Stimulated activated CD4-positive, alpha-beta T cell treated with anti-CD3 and anti-CD28 coated beads, Interleukin-1b, Interleukin-23, amount 100 ng/mL, for 1 hour (primary cell): ENCODE measurements at places on chromosomes 16 and 17.

DNA sequence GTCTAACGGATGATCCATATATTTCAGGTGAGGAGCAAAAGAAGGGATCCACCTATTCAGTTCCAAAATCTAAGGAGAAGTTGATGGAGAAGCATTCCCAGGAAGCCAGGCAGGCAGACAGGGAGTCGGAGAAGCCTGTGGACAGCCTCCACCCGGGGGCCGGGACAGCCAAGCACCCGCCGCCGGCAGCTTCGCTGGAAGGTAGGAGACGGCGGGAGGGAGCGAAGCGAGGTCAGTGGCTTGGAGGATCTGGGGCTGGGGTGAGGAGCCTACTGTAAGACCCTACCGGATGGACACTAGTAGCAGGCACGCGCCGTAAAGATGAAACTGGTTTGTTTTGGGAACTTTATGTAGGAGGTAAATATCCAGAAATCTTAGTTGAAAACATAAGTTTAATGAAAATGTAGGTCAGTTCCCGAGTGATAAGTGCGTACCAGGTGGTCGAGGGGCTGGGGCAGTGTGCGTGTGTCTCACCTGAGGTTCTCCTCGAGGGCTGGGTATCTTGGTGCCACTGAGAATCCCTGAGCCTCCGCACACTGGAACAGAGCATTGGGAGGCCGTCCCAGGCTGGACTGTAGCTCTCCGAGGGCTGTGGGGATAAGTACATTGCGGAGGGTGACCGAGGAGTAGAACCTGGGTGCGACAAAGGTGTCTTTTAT lies 714 bp downstream of the SPATA33 start:
- no peak for DNase-seq

- no peak for DNase-seq
Measured at GRCh38 chr16:84675884-84676283, 23.9 kb upstream of the USP10 start.

GRCh38 chr16:47196457-47196856 lies 52.7 kb upstream of the NETO2 start:
- DNase-seq, result no peak

DNA sequence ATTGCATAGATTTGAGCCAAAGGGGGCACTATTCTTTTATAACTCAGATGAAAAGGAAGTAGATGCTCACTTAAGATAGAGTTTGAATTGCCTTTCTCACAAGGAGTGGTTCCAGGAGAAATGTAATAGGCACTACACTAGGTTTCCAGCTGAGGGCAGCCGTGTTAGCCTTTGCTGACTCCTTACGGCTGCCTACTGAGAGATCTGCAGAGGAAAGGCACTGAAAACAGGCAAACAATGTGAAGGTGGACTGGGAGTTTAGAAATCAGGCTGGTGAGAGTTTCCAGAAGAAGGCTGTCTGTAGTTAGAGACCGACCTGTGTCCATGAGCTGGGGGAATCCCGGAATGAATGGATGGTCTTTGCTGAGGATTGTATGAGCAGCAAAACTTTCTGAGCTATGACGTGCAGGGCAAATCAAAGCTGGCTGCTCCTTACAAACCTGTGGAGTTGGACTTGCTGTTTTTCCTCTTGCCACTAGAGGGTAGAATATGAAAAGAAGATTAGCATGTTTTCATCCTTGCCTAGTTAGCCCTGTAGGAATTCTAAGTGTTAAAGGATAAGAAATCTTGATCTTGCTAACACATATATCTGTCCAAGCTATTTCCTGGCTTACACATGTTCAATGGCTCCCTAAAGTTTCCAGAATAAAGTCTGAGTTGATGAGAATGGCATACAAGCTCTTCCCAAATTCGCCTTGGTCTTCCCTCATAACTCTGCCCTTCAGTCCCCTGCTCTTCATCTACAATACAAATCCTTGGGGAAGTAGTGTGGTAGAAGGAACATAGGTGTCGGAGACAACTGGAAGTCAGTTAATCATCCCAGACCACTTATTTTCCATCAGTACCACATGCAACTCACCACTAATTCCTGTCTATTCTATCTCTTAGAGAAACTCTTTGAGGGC lies 20.1 kb upstream of the TAOK1 start:
- DNase-seq, result no peak

GRCh38 chr17:74859459-74860228 lies at the start of gene GRIN2C:
Gene GRIN2C, minus strand, starts transcription at chr17:74859885. Its CDS starts 4,793 bp downstream, at chr17:74855092.
- no peak for DNase-seq

DNA sequence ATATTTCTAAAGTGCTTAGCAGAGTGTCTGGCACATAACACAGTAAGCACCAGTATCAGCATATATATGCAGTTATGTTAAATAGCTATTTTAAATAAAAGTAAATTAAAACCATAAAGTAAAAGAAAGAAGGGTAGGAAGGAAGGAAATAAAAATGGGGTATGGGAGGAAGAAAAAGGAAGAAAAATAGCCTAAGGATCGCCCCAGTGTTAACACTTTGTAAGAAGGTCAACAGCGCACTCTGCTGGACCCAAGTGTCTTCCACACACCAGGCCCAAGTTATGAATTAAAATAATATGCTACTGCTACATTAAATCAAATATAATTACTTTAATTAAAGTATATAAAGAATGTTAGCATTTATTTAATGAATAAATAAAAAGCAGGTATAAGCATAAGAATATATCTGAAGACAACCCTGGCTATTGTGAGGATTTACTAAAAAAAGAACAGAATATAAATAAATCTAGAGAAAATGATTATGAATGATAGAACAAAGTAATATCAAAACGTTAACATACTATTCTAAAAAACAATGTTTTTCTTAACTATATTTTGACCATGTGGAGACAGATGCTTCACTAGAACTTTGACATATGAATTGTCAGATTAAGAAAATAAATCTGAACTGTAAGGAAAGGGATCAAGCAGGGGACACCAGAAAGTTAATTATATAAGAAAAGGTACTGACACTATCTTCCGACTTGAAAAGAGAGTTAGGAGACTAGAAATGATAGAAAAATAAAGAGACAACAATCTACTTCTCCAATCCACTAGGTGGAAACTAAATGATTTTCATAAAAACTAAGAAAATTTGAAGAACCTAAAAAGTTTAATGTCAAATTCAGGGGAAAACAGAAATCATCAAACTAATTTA lies 25.9 kb downstream of the BRIP1 start:
- DNase-seq, result no peak

DNA sequence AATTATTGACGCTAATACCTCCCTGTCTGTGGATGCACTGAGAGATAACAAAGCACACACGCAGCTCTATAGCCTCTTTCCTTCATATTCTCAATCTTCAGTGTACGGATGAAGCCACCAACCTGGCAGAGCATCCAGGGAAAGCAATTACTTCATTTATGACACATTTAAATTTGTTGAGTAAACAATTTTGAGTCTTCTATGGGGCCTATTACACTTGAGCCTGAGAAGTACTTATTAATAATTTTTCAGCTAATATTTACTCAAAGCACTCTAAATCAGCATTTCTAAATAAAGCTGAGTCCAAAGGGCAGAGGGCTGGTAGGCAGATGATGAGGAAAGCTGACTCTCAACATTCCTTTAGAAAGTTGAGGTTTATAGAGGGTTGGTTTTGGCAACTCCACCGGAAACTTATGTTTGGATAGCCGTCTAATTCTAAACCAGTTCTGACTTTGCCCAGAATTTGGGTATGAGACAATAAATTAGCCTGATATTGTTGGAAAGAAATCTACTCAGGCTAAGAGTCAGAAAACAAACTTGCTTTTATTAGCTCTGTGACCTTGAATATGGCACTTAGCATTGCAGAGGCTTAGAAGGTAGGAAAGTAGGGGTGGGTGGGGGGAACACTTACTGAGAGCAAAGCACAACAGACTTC lies 643.5 kb downstream of the CDH11 start:
- no peak for DNase-seq

GRCh38 chr16:6345090-6345489 lies 987.6 kb upstream of the RBFOX1 start:
- no peak for DNase-seq
